Naive thymus-derived CD4-positive, alpha-beta T cell (primary cell): ENCODE measurements at places on chromosomes 2 and 18.

GRCh38 chr2:5057891-5058351 lies 634.3 kb upstream of the SOX11 start:
- DNase-seq: no peak

GRCh38 chr2:25854613-25855012 lies 23.7 kb downstream of the ASXL2 start:
- no peak for DNase-seq

GRCh38 chr2:100260712-100261620 lies 61.3 kb downstream of the LONRF2 start:
- DNase-seq: no peak

- no peak for DNase-seq
Observed at GRCh38 chr2:74097574-74097973, 50.1 kb downstream of the BOLA3 start.

DNA sequence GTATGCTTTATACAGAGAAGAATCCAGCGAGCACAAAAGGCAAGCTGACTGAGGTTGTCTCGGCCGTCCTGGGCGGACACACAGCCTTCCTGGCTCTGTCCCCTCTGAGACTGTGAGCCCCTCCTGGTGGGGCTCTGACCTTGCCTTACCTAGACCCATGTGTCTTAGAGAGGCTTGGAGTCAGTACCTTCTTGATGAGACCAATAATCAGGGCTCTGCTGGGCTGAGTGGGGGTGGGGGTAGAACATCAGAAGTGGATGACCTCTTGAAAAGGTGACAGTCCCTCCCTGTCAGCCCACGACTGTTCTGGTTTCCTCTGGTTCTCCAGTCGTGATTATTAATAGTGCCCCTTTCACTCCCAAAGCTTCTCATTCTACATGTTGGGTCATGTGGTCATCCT lies 31.2 kb downstream of the TWIST2 start:
- DNase-seq: no peak

- no peak for DNase-seq
Observed at GRCh38 chr18:72409903-72410302, 134.2 kb downstream of the CBLN2 start.

DNA sequence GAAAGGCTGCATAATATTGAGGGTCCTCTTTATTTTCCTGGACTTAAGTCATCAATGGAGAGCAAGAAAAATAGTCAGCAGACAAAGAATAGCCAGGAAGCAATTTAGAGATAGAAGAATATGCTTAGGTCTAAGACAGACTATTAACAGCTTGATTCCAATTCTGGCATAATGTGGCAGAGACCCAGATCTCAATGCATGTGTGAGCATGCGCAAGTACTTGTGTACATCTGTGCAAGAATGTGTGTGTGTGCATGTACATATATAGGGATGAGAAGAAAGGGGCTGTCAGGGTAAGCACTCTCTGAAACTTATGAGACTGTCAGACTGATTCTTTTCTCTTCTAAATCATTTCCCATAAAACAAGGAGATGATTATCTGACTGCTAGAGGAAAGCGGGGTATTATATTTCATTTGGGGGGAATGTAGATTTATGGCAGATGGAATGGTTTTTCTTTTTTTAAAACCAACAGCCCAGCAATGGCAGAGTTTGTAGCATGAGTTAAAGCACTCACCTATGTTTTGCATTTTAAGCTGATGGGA lies 381.3 kb upstream of the SPRED2 start:
- no peak for DNase-seq

GRCh38 chr2:237669628-237670392 lies 42.4 kb downstream of the LRRFIP1 start:
- DNase-seq: no peak
